RKO (cell line): ENCODE measurements at places on chromosomes 7 and 10.

DNA sequence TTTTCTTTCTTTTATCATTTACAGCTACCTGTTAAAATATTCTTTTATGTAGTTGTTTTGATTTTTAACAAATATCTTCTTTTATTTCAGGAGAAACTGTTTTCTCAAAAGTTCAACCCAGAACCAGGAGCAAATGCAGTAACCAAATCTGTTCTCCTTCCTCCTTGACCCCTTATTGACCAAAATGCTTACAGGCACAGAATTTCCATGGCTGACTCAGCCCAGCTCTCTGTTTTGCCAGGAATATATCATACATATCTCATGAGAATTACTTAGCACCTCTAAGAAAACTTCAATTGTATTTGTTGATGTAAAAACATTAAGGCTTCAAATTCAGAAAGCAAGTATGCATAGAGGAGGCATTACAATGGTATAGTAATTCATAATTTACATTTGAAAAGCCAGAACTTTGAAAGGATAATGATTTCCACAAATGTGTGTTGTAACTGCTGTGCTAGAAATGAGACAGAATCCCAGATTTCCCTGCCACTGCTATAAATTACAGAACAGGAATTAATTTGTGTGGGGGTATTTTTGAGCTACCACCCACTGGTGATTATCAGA, 2.2 kb downstream of the GSAP start:
- DNase-seq, result no peak

GRCh38 chr7:3867863-3868262, 566.8 kb downstream of the SDK1 start:
- DNase-seq, result no peak

- DNase-seq, result no peak
These were observed 140.1 kb upstream of the UNC5B start for GRCh38 chr10:71072131-71072822.

DNA sequence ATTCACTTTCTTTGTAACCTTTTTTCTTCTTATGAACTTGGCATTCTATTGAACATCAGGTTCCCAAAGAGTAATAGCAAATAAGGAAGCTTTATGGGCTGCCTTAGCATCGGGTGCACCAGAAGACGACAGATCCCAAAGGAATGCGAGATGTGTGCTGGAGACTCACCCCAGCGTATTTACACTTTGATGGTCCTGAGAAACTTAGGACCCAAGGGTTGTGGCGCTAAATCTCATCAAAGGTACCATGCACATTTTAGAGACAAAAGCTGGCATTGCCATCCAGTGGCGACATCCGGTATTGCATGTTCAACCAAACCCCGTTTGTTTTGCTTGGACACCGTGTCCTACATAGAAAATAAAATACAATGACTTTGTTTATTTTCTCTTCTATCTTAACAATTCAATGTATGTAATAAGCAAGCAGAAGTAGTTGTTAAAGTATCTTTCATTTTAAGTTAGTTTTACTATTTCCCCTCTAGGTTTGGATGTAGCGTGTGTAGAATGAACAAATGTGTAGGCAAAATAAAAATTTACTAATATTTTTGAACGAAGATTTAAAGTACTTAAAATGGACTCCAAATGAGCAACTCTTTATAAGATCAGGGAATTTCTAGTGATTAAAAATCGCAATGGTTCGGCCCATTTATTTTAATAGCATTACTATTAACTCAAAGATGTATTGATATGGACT, 1154.8 kb downstream of the GATA3 start:
- DNase-seq, result peak; percentile 67

DNA sequence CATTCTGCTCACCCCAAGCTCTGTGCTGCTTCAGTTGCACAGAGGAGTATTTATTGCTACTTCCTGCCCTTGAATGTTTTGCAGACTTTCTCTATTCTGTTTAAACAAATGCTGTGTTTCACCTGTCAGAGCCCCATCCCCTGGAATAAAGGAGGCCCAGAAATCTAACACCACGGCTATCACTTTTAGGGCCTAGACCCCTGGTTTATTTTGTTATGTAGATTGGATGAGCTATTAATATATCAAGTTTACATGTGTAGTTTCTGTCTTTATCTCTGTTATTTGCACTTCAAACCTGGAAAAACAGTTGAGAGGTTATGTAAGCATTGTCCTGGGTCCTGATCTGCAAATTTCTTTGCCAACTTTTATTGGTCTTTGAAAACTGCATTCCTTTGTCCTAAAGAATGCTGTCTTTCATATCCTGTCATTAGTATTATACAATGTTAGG, 630.1 kb downstream of the PARD3 start:
- no peak for DNase-seq

- DNase-seq, result peak; percentile 57
These were observed 266.0 kb downstream of the GRID1 start for GRCh38 chr10:86100581-86101061.

- DNase-seq, result no peak
These were observed 36.6 kb downstream of the BRAF start for GRCh38 chr7:140888087-140888486.

- DNase-seq, result no peak
These were observed 220.6 kb downstream of the ADRA2A start for GRCh38 chr10:111297351-111297848.

- no peak for DNase-seq
These were observed 93.7 kb downstream of the MDFIC start for GRCh38 chr7:115015619-115016018.

DNA sequence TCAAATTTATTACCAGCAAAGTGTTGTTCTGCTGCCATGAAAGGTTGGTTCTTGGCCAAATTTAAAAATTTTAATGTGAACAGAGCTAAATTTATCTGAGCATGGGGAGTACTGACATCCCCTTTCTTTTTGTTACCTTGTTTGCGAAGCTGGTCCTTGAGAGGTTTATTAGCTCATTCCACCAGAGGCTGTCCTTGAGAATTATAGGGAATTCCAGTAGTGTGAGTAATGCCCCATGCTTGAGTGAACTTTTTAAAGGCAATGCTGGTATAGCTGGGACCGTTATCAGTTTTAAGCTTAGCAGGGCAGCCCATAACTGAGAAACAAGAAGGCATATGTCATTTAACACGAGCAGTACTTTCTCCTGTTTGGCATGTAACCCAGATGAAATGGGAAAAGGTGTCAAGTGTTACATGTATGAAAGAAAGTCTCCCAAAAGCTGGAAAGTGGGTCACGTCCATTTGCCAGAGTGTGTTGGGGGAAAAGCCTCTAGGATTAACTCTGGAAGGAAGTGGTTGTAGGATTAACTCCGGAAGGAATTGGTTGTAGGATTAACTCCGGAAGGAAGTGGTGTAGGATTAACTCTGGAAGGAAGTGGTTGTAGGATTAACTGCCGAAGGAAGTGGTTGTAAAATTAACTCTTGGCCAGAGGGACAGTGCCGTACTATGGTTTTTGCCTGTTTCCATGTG, 37.3 kb upstream of the AKR1C2 start:
- no peak for DNase-seq

GRCh38 chr10:605632-606325, 83.7 kb downstream of the DIP2C start:
- no peak for DNase-seq

DNA sequence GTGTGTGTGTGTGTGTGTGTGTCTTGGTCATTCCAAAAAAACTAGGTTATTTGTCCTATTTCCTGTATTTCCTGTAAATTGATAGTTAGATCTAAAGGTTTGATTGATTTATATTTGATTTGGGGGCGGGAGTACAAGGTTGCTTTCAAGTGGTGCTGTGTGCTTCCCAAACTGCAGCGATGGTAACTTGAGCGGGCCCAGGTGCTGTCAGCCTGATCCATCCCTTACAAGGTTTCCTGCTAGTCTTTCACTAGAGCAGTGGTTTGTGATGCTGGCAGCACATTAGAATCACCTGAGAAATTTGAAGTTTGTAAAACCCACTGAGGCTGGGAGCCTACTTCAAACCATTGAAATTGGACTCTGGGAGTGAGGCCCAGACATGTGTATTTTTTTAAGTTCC, 23.7 kb downstream of the ABCC2 start:
- DNase-seq, result no peak

- no peak for DNase-seq
These were observed 376.2 kb upstream of the TPK1 start for GRCh38 chr7:145212050-145212449.

- peak; percentile 21 for DNase-seq
These were observed 356.3 kb upstream of the GALNT17 start for GRCh38 chr7:70775570-70776156.

DNA sequence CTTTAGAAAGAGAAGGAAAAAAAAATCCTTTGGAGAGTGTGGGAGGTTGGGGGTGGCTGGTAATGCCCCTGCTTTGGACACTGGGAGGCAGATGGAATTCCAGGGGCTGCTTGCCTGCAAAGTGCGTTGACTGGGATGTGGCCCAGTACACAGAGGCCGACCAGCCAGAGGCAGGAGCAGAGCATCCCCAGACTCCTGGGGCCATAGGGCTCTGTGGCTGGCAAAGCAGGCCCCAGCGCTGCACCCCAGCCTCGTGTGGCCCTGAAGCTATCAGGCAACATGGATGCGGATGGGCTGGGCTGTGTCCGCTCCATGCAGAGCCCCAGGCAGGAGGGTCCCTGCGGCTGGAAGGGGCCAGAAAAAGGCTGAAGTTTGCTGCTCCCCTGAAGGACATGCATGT, 361.6 kb upstream of the FZD8 start:
- DNase-seq, result no peak

DNA sequence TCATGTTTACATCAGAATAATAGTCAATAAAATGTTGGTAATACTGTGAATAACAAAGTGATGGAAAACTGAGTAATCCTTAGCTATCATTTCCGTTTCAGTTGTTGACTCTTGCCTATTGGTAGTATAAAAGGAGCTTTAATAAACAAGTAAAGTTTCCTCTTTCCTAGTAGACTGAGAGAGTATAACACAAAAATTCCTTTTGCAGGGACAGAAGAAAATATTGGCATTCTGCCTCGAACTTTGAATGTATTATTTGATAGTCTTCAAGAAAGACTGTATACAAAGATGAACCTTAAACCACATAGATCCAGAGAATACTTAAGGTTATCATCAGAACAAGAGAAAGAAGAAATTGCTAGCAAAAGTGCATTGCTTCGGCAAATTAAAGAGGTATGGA, 9.4 kb downstream of the KIF20B start:
- DNase-seq, result no peak

GRCh38 chr7:1669954-1670893, at the start of gene ELFN1:
TSS of gene ELFN1 (plus strand) at chr7:1670277. CDS start at chr7:1744597, 74,320 bp downstream.
- no peak for DNase-seq

DNA sequence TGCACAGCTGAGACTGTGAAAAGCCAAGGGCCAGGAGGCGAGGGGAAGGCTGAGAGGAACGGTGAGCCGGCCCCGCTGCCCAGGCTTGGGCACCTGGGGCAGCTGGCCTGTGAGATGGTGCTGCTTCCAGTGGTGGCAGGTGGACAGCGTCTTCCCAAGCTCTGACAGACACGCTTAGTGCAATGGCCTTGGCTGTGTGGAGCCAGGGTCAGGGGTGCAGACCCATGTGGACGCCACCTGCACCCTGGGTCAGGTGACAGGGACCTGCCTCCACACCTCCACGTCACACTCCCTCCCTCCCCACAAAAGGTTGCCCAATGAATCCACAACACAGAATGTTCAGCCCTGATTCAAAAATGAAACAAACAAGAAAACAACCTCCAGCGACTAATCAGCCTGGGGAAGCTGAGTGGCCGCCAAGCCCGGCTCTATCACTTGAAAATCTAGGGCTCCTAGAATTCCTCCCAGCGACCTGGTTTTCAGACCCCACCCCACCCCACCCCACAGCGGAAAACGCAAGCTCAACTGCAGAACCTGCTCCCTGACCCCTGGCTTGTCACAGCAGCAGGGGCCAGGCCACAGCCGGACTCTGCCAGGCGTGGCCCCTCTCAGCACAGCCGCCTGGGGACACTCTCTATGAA, 54.3 kb downstream of the PRKAG2 start:
- no peak for DNase-seq

GRCh38 chr10:10609379-10609955, 408.2 kb upstream of the CELF2 start:
- DNase-seq, result no peak

DNA sequence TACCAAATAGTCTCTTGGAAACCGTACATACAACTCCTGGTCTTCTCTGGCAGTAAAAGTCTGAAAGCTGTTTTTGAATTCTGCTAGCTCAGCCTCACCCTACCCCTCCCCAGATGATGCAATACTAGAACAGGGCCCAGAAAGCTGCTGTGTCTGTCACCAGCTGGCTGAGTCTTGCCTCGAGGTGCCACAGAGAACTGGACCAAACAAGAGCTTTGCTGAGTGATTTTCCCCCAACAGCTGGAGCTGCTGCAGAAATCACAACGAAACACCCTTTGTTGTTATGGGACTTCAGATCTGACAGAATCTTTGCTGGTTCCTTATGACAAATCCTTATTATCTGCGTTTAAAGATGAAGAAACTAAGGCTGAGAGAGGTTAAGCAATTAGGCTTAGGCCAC, 134.1 kb downstream of the SPAG6 start:
- DNase-seq, result no peak

- peak; percentile 64 for DNase-seq
These were observed 4.9 kb upstream of the SCD start for GRCh38 chr10:100341953-100342626.

GRCh38 chr7:5635006-5635405, 146.5 kb downstream of the RNF216 start:
- DNase-seq, result no peak

DNA sequence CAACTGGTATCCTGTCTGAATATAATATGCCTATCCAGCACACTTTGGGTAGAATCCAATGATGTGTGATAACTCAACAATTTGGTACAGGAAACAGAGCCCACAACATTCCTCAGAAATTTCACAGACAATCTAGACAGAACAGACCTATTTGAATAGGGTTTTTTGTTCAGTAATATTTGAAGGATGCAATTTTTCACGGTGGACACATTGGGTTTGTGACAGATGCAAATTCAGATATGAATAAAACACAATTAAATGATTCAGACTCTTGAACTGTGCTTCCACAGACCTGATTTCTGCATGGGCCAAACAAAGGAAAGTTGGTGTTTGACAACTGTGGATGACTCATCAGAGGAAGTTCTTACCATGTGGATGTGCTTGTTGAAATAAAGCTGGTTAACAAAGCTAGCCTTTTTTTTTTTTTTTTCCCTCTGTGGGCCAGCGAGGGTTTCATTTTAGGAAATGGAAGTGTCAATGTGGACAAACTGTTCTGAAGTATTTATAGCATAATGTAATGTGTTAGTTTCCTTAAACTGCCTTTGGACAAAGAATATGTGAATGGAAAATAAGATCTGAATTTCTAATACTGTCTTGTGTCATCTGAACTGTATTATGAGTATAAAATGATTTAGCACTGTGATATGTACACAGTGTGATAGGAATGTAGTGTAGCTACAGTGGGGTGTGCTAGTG, 43.2 kb upstream of the FAM133B start:
- DNase-seq, result peak; percentile 97

- DNase-seq, result no peak
These were observed 28.1 kb downstream of the LRRC4 start for GRCh38 chr7:128003167-128003566.

GRCh38 chr7:90172624-90173023, 18.4 kb downstream of the STEAP1 start:
- DNase-seq, result no peak

- DNase-seq, result peak; percentile 24
These were observed 209.6 kb downstream of the KIAA1217 start for GRCh38 chr10:24418532-24418931.

- no peak for DNase-seq
These were observed 193.9 kb upstream of the TCF7L2 start for GRCh38 chr10:112756235-112756527.
